Endodermal cell (in vitro differentiated cells): ENCODE measurements at places on chromosomes 7 and 10. TPM values are rescaled to one million over a fixed set of nuclear protein-coding genes. Genes with fewer than 3 reads are reported as not detected.

DNA sequence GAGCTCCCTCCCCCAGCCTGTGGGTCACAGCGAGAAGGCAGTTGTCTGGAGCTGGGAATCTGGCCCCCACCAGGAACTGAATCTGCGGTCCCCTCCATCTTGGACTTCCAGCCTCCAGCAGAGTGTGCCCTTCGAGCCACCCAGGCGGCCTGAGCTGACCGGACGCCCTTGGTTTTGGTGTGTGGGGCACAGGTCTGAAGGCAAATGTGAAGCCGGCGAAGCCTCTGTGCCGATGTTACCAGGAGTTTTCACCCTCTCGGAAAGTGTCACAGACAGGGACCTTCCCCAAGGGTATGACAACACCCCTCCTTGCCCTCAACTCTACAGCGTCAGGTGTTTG, 109.1 kb downstream of the DNAJB6 start:
- no peaks in the 10 kb centered on the region for H3K27me3 ChIP-seq
- H3K36me3 ChIP-seq: no peaks in the 10 kb centered on the region
- H3K4me3 ChIP-seq: no peak overlapping the region
- DNase-seq: no peak
- H3K27ac ChIP-seq: no peak overlapping the region

ZNF33B gene
- 27.5 and 34.9 TPM in 2 replicates for total RNA-seq

- no peaks in the 10 kb centered on the region for H3K36me3 ChIP-seq
- no peaks in the 10 kb centered on the region for H3K27me3 ChIP-seq
- DNase-seq: no peak
- H3K4me1 ChIP-seq: no peaks in the 10 kb centered on the region
Measured at GRCh38 chr7:6571160-6571779, 6.0 kb upstream of the ZDHHC4 start.

DNA sequence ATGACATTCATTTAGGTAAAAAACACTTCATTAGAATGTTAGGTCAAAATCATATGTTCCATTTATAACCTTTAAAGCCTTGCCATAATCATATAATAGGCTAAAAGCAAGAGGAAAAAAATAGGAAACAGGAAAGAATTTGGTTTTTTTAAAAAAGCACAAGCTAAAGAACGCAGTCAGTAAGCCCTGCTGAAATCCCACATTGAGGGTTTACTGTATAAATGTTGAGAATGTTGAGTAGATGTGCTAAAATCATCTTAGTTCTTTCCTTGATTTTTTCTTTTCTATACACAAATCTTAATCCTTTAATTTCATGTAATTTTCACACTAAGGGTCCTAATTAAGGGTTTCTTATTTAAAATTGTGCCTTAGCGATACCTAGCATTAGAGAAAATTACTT, 133.0 kb downstream of the TSPAN12 start:
- H3K27ac ChIP-seq: no peak overlapping the region
- no peaks in the 10 kb centered on the region for H3K27me3 ChIP-seq
- H3K4me3 ChIP-seq: no peak overlapping the region

TEX36 gene
- not detected in 2 replicates for total RNA-seq

PTN gene
- 5.6 to 7.1 TPM (median 6.6 TPM) in 3 replicates for total RNA-seq

EIF4EBP2 gene
- 81.2 to 122 TPM (median 119 TPM) in 3 replicates for total RNA-seq

GRCh38 chr7:1348096-1348822, 111.0 kb downstream of the MICALL2 start:
- no peaks in the 10 kb centered on the region for H3K4me1 ChIP-seq
- no peaks in the 10 kb centered on the region for H3K36me3 ChIP-seq
- no peak overlapping the region for H3K27ac ChIP-seq
- DNase-seq: no peak
- H3K27me3 ChIP-seq: no peaks in the 10 kb centered on the region

GRCh38 chr10:660413-660969, 29.0 kb downstream of the DIP2C start:
- DNase-seq: no peak
- peak overlapping the region; percentile 16 for H3K27ac ChIP-seq
- H3K4me3 ChIP-seq: no peak overlapping the region
- H3K27me3 ChIP-seq: no peaks in the 10 kb centered on the region
- no peaks in the 10 kb centered on the region for H3K4me1 ChIP-seq

DRGX gene
- not detected in 2 replicates for total RNA-seq

CTTNBP2 gene
- total RNA-seq: 3.8 to 6.5 TPM (median 4.4 TPM) in 3 replicates

- no peaks in the 10 kb centered on the region for H3K4me1 ChIP-seq
- H3K36me3 ChIP-seq: no peaks in the 10 kb centered on the region
- no peak overlapping the region for H3K27ac ChIP-seq
- no peak overlapping the region for H3K4me3 ChIP-seq
Measured at GRCh38 chr7:120303105-120303504, 30.1 kb downstream of the KCND2 start.

GRCh38 chr10:95560278-95561176, 644 bp downstream of the SORBS1 start:
- peaks cover 6% of the 10 kb centered on the region for H3K4me1 ChIP-seq
- no peak overlapping the region for H3K27ac ChIP-seq
- peak overlapping the region; percentile 89 for H3K4me3 ChIP-seq
- peak; percentile 88 for DNase-seq
- H3K36me3 ChIP-seq: no peaks in the 10 kb centered on the region
- H3K27me3 ChIP-seq: peaks cover 12% of the 10 kb centered on the region

GRCh38 chr10:59513558-59513957, 151.2 kb upstream of the FAM13C start:
- peaks cover 6% of the 10 kb centered on the region for H3K4me1 ChIP-seq
- DNase-seq: no peak
- no peak overlapping the region for H3K4me3 ChIP-seq

DNA sequence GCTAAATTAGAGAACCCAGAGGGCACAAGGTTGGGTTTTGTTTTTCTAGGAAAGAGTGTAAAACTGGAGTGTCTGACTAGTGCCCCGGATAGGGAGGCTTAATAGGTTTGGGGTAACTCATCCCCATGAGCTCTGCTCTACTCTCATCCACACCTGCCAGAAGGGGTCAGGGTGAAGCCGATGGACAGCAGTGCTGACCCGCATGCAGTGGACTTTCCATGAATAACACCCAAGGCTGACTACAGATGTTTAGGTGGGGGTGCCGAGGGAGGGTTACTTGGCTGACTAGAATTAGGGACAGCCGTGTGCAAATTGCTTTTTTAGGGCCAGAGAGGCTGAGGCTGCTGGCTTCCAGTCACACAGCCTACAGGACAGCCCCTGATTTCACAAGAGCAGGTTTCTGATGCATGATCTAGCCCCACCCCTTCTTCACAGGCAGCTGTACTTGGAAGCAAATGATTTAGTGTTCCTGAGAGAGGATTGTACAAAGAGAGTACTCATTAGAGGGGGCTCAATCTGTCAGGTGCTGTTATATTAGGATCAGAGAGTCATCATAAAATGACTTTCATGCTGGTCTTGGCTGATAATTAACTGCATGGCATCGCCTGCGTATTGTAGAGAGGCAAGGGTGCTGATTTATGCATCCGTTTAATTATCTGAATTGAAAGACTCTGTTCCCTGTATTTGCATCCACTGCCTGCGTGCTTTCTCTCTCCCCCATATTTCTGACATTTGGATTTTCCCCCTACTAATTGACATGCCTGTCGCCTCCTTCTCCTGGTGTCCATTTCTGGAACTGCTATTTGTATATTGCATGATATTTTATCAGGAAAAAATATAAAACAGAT, 9.5 kb downstream of the INHBA start:
- H3K36me3 ChIP-seq: no peaks in the 10 kb centered on the region
- no peak for DNase-seq
- H3K4me1 ChIP-seq: no peaks in the 10 kb centered on the region
- H3K4me3 ChIP-seq: no peak overlapping the region
